Thoracic aorta (tissue), 2 donors: ENCODE measurements at places on chromosomes 2 and 18.

- no peak for DNase-seq
Observed at GRCh38 chr2:216971593-216971992, 111.7 kb upstream of the TNP1 start.

- DNase-seq, result no peak
Observed at GRCh38 chr2:5359397-5359796, 332.8 kb upstream of the SOX11 start.

DNA sequence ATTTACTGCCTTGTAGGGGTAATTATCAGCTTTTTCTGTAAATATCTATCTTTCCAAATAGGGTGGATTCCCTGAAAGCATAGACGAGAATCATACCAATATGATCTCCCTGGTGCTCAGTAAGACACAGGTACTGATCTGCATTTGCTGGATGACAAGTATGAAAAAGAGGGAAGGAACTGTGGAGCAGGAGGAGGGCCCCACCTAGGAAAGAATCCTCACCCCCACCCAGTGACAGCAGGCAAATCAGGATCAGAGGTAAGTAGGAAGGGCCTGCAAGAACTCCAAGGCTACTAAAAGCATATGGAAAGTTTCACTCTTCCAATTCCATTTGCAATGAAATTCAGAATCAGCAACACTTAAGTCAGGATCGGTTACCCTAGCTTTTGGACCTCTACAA is 42.3 kb downstream of the METTL8 start:
- DNase-seq, result no peak

GRCh38 chr2:46013726-46014125 is 283.5 kb upstream of the EPAS1 start:
- DNase-seq, result no peak

DNA sequence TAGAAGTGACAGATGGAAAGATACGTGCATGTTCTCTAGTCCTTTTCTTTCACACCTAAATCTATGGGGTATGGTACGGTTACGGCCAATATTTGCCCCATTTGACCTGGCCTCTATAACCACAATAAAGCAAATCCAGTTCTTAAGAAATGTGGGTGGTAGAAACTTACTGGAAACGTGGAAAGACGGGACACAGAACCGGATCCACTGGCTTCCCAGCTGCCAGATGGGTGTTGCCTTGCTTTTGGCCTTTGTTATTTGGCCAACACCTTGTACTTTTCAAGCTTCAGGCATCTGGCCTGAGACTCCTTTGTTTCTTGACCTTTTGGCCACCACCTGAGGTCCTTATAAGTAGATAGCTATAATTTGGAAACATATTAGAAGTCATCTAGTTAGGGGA is 635.9 kb downstream of the SLC4A3 start:
- DNase-seq, result no peak

- no peak for DNase-seq
Observed at GRCh38 chr2:200930947-200931626, 32.4 kb downstream of the ORC2 start.
